Breast epithelium (tissue), 4 donors: ENCODE measurements at places on chromosomes 7 and 10.

GRCh38 chr10:120426306-120426705 is 30.7 kb upstream of the PLPP4 start:
- H3K27ac ChIP-seq: no peak overlapping the region
- H3K4me1 ChIP-seq: no peaks in the 10 kb centered on the region
- H3K27me3 ChIP-seq: peaks cover 3% of the 10 kb centered on the region
- H3K4me3 ChIP-seq: no peak overlapping the region

DNA sequence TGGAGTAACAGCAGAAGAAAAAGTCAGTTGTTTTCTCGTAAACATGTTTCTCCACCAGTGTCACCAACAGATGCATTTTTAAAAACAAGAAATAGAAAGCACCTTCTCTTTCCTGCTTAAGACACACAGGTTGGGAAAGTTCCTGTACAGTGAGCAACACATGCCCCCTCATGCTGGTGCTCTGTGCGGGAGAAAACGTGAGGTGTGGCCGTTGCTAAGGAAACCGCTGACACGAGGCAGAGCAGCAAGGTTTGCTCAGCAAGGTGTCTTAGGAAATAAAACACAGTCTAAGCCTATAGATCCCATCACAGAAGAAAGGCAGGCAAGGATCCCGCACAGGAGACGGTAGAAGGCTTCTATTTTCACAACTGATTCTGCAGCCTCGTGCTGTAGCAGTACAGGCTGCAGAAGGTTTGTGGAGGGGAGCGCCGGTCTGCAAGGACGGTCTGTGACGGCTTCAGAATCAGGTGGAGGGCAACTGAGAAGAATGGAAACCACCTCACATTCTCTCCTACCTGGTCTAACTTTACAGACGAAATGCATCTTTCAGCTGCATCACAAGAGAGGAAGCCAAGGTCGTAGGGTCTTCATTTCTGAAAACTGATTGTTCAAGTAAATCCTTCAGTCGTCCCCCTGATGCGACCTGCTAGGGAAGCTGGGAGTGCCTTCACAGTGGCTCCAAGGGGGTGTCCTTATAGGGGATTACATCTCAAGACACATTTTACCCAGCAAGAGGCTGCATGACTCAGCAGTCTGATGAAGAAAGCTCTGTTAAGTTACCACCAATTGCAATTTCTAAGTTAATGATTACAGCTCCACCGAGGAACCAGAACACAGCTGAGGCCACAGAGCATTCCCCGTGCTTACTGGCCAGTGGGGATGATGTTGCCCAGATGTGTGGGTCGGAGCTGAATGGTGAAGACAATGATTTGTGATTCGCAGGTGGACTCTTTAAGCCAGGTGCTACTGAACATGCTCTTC is 150.7 kb upstream of the KLF14 start:
- no peaks in the 10 kb centered on the region for H3K36me3 ChIP-seq
- peaks cover 4% of the 10 kb centered on the region for H3K4me1 ChIP-seq
- H3K27ac ChIP-seq: peak overlapping the region; percentile 40
- no peak for DNase-seq

- no peak for DNase-seq
- H3K27me3 ChIP-seq: peaks cover 7% of the 10 kb centered on the region
- no peaks in the 10 kb centered on the region for H3K4me1 ChIP-seq
- peak within 1 kb of the TSS; percentile 29 for H3K27ac ChIP-seq
Measured at GRCh38 chr10:89535171-89536012, at the start of gene SLC16A12. SLC16A12 (minus strand) TSS chr10:89535594; CDS start chr10:89462578, 73,016 bp downstream.

GRCh38 chr10:44310762-44311562 is 73.9 kb downstream of the CXCL12 start:
- DNase-seq: peak; percentile 83
- H3K36me3 ChIP-seq: no peaks in the 10 kb centered on the region
- peak overlapping the region; percentile 41 for H3K4me3 ChIP-seq
- H3K4me1 ChIP-seq: no peaks in the 10 kb centered on the region
